Activated naive CD4-positive, alpha-beta T cell treated with anti-CD3 and anti-CD28 coated beads for 36 hours (primary cell): ENCODE measurements at places on chromosomes 2 and 18.
A peak's percentile ranks its signal among the peaks of the same experiment; 100 is the strongest.

DNA sequence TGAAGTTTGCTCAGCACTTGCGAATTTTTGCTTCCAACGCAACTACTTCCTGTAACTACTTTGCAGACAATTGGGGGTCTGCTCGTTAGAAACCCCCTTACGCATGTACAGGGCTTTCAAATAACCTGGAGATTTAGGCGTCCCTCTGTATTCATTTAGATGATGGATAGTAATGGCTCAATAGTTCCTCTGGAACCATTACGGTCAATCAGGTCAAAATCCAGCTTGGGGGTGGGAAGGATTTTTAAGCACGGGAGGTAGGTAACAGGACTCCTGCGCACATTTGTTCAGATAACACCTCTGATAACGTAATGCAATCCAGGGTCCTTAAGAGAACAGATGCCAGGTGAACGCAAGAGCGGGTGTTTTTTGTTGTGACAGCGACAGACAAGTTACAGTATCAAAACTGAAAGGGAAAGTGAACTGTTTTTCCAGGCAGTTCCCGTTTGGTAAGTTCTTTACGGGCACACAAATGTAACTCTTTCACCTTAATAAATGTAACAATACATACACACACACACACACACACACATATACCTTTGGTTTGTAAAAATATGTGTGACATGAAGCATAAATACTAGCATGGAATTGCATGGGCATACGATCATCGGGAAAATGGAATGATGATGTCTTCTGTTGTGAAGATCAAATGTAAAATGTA is 3.8 kb upstream of the OSR1 start:
- DNase-seq: peak; percentile 37

GRCh38 chr18:28767727-28768211 is 590.8 kb upstream of the CDH2 start:
- DNase-seq: no peak

GRCh38 chr2:95307036-95307435 is 9.9 kb downstream of the KCNIP3 start:
- DNase-seq: no peak

DNA sequence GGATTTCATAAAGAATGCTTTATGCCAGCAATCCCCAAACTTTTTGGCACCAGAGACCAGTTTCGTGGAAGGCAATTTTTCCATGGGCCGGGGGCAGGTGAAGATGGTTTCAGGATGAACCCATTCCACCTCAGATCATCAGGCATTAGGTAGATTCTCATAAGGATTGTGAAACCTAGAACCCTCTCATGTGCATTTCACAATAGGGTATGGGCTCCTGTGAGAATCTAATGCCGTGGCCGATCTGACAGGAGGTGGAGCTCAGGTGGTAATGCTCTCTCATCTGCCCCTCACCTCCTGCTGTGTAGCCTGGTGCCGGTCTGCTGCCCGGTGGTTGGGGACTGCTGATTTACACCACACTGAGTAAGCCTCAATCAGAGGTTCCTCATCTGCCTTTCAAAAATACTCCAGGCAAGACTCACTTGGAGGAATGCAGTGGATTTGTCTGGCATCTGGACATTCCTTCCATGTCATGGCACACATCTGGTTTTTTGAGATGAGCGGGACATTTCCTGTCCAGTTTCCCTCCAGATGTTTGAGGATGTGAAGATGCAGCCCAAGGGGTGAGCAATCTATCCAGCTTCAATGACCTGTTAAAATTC is 185.8 kb downstream of the VAPA start:
- no peak for DNase-seq

DNA sequence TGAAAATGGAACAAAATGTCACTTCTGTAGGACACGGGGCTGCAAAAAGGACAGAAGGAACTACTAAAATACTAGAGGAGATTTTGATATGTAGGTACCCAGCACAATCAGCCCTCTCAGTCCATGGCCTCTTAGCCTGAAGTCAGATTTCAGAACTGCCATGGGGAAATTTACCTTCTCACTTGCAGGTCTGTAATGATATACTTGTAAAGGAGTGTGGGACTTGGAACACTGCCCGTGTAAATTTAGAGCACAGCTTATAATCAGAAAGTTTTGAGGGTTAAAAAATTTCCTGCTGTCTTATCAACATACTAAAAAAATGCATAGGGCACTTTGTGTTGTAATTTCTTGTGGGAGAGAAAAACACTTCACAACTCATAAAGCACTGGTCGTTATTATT is 60.6 kb downstream of the ZEB2 start:
- DNase-seq: no peak

- no peak for DNase-seq
Observed at GRCh38 chr2:32516567-32516966, 111.3 kb upstream of the TTC27 start.

GRCh38 chr18:59767732-59768131 is 70.5 kb upstream of the CCBE1 start:
- DNase-seq: no peak

DNA sequence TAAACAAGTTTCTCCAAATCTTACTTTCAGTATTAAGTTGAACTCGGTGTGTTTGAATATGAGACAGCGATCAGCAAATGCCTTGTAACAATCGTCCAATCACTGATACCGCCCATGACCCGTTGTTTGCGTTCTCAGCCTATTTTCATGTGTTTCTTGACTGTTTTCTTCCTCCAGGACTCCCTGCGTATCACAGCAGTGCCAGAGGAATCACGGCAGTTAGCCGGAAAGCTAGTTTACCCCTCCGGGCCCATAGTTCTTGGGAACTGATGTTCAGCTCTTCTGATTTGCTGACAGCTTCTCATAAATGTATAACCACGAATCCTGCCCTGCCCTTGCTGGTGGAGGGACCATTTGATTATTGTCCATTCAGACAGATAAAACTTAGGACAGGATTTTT is 42.2 kb upstream of the TPO start:
- no peak for DNase-seq

DNA sequence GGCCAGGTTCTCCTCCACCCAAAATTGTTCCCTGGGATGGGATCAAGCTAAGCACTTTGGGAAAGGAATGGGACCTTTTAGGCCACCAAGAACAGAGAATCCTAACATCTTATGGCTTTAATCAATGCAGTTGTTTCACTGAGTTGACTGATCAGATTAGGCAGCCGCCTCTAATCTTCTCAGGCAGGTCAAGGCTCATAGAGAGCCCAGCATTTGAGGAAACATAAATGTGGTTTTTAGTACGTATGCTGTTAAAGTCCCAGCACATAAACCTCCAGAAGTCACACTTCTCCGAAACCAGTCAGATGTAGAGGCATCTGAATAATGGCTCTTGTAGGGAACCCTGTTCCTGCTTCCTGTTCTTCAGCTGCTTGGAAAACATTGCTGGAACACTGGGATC is 99.5 kb upstream of the RMDN2 start:
- DNase-seq: no peak

GRCh38 chr2:46548103-46548486 is 68.7 kb downstream of the TMEM247 start:
- DNase-seq: peak; percentile 17

- no peak for DNase-seq
Observed at GRCh38 chr18:2536493-2536892, 34.8 kb downstream of the METTL4 start.

DNA sequence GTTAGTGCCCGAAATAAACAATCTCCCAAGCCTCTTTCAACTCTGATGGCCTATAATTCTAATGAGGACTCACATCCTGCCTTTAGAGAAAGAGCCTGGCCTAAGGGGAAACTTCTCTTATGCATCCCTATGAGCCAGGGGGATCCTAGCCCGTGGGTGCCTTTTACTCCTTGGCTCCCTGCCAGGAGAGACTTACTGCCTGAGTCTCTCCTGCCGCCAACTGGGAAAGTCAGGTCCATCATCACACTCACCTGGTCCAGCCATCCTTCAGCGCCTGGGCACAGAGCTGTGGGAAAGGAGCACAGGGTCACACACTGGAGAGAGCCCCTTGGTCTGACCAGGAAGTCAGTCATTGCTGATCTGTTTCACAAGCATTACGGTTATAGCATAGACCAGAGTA is 24.1 kb downstream of the ENOSF1 start:
- DNase-seq: no peak

GRCh38 chr2:237932731-237933131 is 34.1 kb upstream of the UBE2F start:
- DNase-seq: no peak

- DNase-seq: no peak
Observed at GRCh38 chr2:78676921-78677696, 348.4 kb upstream of the REG3G start.

DNA sequence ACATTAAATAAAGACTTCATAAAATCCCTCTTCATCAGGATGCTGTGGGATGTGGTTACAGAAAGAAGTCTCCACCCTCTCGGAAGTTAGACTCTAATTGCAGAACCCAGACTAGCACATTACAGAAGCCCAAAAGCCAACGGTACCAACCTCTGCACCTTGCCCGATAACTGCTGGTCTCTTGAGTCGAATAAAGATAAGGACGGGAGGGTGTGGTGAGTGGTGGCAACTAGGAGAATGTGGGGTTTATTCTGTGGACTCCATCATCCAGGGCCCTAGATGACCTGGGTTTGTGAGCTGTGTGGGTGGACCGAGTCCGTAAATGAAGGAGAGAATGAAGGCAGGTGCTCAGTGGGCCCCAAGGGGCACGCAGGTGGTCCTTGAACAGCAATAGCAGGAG is 462.8 kb upstream of the ID2 start:
- no peak for DNase-seq

- no peak for DNase-seq
Observed at GRCh38 chr2:158300394-158300793, 156.2 kb downstream of the CCDC148 start.

GRCh38 chr2:202378001-202378400 is 1.9 kb downstream of the BMPR2 start:
- no peak for DNase-seq
